ENCODE measurements at places on chromosomes 16 and 17. TPM values are rescaled to one million over a fixed set of nuclear protein-coding genes. Genes with fewer than 3 reads are reported as not detected.

MEOX1 gene
- polyA plus RNA-seq: 15.1 TPM

SMIM5 gene
- polyA plus RNA-seq: 4.8 TPM

KRT40 gene
- polyA plus RNA-seq: not detected

SLC2A4 gene
- polyA plus RNA-seq: 2.9 TPM

DNA sequence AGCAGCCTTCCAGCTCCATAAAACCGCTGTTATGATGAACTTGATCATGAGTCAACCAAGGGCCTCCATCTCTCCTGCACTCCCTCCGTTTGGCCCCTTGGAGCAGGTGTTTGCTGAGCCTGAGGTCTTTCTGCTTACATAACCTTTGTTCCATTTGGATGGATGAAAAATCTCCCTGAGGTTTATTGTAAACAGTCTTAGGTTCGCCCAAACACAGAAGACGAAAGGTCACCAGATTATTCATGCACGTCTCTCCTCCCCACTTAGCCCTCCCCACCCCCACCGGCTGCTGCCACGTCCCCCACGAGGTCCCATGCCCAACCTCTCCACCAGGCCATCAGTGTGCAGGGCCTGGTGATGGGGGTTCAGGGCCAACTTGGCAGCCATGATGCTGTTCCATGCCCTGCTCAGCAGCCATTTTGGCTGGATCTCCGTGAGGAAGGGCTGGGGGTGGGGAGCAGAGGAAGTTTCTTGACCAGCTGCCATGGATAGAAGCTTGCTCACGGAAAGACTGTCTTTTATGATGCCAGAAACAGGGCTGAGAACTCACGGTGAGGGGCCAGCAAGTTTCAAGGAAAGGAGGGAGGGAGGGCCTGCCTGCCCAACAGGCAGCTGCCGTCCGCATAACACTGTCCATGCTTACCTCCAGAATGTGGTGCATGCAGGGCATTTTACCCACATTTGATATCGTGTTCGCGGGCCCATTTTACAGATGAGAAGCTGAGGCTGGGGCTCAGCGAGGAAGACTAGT is 47.8 kb upstream of the FOXF1 start:
- no peak for DNase-seq

GRCh38 chr17:77592106-77592865 is 366.2 kb upstream of the TNRC6C start:
- DNase-seq: no peak

DNA sequence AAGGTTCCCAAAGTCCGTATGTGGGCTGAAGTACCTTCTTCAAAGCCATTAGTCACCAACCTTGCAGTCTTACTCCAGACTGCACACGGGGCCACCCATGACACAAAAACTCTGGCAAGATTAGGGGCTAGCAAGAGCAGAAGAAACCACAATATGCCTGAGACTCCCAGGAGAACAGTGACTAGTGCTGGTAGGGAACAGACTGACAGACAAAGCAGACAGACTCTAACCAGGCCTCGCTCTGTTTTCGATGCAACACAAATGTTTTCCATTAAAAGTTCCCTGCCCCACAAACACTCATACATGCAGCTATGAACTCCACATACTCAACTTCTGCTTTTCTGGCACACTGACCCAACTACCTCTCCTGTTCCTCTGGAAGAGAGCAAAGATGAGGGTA is 102.2 kb downstream of the HIC1 start:
- no peak for DNase-seq

- DNase-seq: no peak
Measured at GRCh38 chr17:28570716-28571360, 486 bp downstream of the PIGS start.

DNA sequence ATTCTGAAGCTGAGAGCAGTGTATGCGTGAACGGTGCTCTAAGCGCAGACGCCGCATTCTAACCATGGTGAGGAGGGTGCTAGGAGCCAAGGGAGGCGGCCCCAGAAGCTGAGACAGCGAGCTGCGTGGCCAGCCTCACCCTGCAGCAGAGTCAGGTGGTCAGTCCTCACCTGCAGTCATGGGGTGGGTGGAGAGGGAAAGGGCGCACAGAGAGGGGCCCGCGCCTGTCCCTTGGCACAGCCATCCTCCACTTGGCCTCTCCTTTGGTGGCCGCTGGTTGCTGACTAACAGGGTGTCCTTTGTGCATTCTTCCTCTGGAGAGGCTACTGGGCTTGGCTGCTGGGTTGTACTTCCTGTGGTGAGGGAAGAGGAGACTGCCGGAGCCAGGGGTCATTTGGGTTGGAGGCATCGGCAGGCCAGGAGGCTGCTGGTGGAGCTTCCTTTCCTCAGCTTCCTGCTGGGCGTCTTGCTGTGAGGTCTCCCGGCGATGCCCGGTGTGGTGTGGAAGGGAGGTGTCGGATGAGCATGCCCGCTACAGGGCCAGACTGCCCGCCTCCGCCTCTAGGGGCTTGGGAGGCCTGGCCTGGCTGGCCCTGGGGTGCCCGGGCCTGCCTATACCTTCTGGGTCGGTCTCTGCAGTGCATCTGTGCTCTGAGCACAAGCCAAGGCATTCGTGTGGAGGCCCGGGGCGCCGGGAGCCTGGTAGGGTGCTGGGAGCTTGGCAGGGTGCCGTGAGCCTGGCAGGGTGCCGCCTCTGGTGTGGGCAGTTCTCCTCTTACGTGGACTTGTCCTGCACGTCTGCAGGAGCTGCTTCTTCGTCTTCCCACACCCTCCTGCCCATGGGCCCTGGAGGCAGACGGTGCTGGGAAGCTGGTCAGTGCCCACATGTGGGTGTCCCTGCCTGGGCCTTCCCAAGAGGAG is 17.4 kb downstream of the RNF213 start:
- no peak for DNase-seq

GRCh38 chr17:32508926-32509325 is 22.1 kb downstream of the CDK5R1 start:
- DNase-seq: no peak

DNA sequence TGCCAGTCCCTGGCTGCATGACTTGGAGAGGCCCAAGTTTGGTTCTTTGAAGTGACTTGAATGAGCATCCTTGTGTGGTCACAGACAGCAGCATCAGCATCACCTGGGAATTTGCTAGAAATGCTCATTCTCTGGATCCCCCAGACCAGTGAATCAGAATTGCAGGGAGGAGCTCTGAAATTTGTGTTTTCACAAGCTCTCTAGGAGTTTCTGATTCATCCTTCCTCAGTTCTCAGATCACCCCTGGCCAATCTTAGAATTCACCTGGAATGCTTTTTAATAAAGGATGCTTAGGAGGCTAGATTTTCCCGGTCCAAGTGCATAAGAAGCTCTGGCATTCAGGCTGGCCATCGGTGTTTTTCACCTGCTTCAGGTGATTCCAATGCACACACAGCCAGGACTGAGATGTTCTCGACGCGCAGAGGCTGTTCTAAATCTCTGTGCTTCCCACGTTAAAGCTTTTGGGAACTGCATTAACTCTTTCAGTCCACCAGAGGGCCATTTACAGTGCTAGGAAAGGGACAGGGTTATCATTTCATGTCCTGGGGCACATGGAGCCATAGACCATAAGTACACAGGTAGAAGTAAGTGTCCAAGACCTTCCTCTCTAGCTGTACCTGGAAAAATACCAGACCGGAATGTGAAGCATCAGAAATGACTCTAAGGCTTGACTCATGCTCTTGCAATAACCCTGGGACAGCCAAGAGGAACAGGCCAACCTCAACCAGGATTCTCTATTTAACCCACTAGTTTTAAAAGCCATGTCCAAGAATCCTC is 85.7 kb upstream of the XYLT1 start:
- DNase-seq: no peak

DNA sequence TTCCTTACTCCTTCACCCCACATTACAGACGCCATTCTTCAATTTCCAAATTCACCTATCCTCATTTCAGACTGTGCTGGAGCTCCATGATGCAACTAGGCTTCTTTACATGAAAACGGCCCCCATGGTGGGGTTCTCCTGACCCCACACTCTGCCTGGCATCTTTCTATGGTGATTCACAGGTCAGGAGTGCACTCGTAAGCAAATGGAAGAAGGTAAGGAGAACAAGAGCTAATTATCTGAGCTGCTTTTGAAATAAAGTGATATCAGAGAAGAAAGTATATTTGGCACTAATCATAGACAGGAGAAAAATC is 27.5 kb upstream of the SUPT4H1 start:
- DNase-seq: no peak

DNA sequence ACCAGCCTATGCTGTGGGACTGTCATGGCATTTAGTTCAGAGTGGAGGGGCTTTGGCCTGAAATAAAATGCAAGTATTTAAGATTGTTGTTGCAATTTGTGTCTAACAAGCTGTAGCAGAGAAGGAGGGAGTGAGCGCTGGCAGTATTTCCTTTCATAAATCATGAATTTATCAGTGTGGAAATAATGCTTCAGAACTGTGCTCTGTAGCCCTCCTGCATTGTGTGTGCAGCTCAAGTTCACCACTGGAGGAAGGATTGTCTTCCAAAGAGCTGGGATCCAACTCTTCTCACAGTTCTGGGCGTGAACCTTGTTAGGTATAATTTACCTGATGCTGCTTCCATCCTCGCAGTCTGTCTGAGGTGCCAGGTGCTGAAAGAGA is 15.1 kb downstream of the SNX11 start:
- no peak for DNase-seq

DNA sequence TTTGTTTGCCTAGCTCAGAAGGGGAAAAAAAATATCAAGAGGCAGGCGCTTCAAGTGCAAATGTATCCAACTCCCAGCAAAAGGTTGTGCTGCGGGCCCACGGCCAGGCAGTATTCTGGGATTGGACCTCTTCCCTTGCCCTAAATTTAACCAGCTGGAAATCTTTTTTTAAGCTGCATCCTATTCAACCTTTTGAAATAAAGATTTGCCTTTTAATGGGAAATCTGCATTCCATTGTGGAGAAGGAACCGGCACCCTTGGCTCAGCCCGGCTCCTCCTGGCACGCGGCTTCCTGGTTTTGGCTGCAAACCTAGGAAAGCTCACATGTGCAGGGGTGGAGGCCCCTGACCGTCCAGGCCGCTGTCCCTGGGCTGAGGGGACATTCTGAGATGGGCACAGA is 38.8 kb upstream of the ENPP7 start:
- DNase-seq: no peak

DNA sequence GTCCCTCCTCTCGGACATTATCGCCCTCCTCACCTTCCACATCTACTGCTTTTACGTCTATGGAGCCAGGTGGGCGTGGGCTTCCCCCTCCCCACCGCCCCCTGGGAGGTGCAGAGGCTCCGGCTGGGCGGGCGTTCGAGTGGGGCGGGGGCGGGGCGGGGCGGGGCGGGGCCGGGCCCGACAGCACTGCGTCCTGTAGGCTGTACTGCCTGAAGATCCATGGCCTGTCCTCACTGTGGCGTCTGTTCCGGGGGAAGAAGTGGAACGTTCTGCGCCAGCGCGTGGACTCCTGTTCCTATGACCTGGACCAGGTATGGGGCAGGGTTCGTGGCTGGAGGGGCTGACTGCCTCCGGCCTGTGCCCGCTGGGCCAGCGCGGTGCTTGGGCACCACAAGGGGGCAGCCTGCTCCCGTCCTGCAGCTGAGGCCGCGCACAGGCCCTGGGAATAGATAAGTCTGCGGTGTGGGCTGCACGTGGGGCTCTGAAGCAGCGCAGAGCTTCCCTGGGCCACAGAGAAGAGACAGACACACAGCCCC is 9.2 kb downstream of the PIGQ start:
- no peak for DNase-seq

DNA sequence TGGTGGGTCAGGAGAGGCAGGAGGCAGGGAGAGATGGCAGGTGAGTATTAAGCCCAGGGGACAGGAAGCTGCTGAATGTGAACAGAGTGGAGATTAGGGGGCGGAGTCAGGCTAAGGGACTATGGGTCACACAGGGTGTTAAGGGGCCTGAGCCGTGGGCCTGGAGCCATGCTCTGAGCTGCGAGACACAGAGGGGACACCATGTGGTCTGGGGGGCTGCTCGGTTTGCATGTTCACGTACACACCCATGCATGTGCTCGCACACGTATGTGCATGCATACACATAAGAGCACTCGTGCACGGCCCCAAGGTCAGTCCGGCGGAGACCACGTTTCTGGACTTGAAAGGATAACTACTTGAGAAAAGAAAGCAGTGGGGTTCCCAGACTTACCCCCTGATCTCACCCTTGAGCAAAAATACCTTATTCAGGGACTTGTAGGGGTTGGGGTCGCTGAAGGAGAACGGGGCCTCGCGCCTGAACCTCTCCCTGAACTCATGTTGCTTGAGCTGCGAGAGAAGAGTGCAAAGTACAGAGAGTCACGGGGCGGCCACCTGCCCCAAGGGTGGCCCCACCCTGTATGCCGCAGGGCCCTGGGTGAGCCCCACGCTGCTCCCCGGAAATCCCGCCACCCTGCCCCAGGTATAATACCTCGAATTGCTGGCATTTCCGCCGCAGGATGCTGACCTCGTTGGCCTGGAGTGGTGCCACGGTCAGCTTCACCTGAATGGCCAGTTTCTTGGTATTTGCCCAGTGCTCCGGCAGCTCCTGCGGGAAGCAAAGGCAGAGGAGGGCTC is 50.8 kb downstream of the DNAH17 start:
- DNase-seq: no peak

- DNase-seq: no peak
Measured at GRCh38 chr17:74552037-74552436, 6.1 kb upstream of the CD300C start.

GRCh38 chr16:86334079-86334635 is 176.2 kb upstream of the FOXF1 start:
- DNase-seq: no peak

- DNase-seq: no peak
Measured at GRCh38 chr17:81576621-81577277, 24.6 kb upstream of the FAAP100 start.

DNA sequence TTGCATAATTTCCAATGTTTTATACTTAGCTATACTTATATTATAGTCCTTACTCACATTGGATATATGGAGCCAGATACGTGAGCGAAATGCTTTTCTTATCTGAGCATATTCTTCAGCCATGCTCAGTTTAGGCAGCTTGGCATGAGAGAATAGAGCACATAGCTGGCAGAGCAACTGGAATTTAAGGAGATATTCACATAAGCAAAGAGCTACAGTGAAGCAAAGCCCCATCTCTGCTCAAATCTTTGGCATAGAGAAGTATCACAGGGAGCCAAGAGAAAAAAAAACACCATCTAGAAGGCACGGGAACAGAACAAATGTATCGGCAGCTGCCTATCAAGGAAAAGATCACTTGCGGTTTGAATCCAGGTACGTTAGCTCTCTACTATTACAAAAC is 734.2 kb upstream of the KIF2B start:
- DNase-seq: no peak

DNA sequence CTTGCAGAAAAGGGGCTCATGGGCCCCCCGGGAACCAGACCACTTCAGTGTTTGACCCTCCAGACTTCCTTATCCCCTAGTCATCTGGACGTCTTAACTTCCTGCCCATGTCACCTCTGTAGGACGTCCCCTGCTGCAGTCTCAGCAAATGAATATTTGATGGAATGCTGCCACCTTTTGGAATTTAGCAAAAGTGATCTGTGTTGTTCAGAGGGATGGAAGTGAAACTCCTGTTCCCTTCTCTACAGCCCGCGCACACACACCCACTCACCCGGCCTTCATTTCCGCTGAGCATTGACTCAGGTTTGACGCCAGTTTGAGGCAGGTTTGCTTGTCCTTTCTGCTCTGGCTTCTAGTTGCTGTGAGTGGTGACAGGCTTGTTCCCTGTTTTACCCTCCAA is 507.2 kb upstream of the EEF2KMT start:
- DNase-seq: no peak

- DNase-seq: no peak
Measured at GRCh38 chr16:49282690-49283375, 1.2 kb upstream of the CBLN1 start.
